ENCODE measurements at places on chromosomes 6 and 20.

GRCh38 chr6:34243901-34244884 lies 4.6 kb downstream of the SMIM29 start:
- no peak for DNase-seq

DNA sequence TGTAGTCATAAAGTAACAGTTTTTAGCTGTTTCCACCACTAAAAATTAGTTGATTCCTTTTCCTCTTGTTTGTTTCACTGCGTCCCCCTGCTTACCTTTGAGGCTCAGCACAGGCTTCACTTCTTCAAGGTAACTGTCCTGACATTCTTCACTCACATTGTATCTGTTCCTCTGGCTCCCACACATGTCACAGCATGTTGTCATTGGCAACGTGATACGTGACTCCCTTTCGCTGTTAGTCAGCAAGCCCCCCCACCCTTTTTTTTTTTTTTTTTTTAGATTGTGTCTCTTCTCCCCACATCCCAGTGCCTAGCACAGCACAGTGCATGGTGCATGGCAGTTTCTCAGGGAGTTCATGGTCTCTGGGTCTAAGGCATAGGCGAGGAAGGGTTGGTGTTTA lies 13.3 kb downstream of the VAPB start:
- no peak for DNase-seq

DNA sequence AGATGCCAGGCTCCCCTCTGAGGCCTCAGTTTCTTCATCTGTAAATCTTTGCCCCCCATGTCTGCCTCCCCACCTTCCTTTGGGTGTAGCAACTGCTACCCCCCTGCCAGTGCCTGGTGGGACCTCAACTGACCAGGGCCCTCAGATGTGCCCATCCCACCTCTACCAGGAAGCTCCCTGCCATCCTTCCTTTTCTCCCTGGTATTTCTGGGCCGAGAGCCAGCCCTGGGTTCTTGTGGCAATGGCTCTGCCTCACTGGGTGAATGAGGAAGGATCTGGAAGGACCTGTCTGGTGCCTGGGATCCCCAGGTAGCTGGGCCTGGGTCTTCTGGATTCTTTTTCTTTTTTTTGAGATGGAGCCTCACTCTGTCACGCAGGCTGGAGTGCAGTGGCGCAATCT lies 141.1 kb upstream of the RNF24 start:
- no peak for DNase-seq

- no peak for DNase-seq
These were observed 312.4 kb downstream of the CDKAL1 start for GRCh38 chr6:20846602-20847028.

DNA sequence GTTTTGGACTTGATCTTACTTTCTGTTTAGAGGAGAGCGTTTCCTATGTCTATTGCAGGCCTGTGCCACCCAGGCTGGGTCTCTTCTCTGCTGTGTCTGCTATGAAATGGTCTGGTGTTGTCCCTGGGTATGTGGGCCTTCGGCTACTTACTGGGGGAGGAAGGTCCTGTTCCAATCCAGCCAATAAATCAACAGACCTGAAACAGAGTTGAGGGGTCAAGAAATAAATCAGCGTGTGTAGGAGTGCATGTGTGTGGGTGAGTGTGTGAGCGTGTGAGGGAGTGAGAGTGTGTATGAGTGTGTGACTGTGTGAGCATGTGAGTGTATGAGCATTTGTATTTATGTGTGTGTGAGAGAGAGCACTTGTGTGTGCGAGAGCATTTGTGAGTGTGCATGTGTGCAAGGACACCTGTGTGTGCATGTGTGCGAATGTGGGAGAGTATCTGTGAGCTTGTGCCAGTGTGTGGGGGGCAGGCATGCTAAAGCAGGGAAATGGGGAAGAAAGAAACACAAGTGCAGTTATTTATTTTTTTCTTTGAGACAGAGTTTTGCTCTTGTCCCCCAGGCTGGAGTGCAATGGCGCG lies 86.3 kb upstream of the PMEPA1 start:
- no peak for DNase-seq

DNA sequence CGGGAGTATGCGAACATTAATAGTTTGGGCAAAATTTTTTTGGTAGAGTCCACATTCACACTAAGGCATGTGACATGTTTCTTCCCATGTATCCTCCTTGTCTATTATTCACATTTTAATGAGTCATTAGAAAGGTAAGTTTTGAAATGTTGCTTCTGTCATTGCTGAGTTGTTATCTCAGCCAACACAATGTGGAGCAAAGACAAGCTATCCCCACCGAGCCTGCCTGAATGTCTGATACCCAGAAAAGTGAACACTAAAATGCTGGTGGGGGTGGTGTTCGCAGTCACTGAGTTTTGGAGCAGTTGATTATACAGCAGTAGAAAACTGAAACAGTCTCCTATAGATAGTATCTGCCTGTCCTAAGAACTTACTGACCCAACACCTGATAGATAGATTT lies 68.3 kb upstream of the ASF1A start:
- DNase-seq: no peak

DNA sequence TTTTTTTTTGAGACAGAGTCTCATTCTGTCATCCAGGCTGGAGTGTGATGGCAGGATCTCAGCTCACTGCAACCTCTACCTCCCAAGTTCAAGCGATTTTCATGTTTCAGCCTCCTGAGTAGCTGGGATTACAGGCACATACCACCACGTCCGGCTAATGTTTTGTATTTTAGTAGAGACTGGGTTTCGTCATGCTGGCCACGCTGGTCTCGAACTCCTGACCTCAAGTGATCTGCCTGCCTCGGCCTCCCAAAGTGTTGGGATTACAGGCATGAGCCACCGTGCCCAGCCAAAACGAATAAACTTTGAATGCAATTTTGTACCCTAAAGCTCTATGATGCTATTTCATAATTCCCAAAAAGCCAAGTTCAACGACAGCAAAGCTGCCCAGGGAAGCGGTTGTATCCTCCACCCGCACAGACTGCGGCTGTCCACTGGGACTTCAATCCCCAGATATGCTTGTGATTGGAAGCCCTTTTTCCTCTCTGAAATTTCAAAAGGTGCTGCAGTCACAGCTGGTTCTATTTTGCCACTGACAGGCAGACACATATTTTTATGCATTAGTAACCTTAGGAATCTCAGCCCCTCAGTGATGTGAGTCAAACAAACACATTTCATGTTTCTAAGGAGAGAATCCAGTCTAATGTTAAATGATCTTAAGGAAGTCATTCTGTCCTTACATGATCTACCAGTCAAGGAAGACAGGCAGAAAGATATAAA lies 8.7 kb upstream of the RAMACL start:
- no peak for DNase-seq

DNA sequence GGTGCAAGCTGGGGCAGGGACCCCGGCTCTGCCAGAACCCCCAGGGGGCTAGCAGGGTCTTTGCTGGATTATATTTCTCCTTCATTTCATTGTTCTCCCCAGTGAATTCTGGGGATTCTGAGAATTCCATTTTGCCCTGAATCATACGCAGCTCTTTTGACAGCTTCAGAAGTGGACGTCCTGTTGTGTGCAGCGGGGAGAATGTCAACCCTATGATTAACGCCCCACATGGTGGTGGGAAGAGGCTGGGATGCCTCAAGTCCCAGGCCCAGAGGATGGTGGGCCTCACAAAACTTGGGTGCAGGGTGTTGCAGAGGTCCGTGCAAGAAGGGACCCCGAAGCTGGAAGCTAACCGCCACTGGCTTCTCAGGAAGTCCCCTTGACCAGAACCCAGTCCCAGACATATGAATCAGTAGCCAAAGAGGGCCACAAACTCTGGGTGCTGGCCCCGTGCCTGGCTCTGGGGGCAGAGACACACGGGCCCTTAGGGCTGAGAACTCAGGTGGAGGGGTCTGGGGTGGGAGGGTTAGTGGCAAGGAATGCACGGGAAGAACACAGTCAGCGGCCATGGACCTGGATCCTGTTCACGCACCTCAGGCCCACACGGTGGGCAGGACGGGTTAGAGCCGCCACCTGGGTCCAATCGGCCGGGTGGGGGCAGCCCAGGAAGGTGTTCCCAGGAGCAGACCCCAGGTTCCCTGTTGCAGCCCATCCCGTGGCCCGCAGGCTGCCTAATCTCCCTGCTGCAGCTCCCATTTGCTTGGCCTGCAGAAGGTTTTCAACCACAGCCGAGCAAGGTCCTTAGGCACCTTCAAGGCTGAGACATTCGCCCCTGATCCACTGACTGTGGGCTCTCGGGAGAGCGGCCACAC lies 51.2 kb downstream of the YTHDF1 start:
- no peak for DNase-seq

DNA sequence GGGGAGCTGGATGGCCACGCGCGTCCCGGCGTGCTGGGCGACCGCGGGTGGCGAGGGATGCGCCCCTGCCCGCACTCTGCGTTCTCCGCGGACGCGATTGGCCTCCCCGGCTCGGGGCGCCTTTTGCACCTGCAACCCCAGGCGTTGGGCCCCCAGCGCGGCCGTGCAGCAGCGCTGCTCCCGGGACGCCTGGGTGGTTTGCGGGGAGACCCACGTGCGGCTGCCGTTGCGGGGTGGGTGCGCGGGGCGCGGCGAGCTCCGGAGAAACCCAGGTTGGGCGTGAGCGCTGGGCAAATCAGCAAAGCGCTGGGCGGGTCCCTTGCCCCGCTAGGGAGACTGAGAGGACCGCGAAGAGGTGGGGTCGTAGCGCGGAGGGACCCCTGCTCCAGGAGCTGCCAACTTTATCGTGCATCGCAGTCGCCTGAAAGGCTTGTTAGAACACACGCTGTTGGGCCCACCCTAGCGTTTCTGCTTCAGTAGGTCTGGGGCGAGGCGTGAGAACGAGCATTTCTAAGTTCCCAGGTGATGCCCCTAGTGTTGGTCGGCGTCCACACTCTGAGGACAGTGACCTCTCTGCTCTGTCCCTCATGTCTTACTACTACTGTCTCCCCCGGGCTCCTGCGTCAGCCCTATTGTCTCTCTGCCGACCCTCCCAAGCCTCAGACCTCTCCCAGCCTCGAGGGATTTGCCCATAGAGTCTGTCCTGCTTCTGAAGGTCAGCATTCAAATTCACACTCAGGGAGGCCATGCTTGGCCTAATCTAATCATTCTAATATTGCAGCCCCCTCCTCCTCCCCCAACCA lies 538 bp upstream of the ZFP64 start:
- DNase-seq: peak; percentile 41

DNA sequence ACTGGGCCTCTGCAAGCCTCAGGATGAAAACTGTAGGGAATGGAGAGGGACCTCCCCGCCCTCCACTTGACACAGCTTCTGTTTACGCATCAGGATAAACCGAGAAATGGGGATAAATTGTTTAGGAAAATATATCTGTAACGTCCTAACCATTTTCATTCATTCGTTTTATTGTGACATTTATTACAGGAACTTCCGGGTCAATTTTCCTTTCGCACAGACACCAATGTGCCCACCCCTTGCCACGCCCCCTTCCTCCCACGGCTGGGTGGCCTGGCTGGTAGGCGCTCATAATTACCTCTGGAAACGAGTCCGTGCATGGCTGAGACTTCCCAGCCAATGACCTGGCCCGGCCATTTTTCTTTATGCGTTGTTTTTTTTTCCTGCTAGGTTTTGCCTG lies 96.1 kb downstream of the BMP7 start:
- DNase-seq: no peak

DNA sequence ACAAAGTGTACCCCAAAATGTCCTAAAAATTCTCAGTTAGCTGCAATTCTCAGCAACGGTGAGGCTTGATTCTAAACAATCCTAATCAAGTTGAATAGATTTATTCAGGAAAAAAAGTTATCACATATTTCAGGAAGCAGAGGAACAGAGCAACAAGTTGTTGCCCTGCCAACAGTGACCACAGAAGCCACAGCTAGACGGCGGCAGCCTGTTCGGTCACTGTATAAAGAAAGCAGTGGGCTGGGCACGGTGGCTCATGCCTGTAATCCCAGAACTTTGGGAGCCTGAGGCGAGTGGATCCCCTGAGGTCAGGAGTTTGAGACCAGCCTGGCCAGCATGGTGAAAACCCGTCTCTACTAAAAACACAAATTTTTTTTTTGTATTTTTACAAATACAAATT lies 171.2 kb upstream of the BMP5 start:
- DNase-seq: no peak

- DNase-seq: no peak
These were observed 305.2 kb upstream of the CITED2 start for GRCh38 chr6:139679516-139680179.

DNA sequence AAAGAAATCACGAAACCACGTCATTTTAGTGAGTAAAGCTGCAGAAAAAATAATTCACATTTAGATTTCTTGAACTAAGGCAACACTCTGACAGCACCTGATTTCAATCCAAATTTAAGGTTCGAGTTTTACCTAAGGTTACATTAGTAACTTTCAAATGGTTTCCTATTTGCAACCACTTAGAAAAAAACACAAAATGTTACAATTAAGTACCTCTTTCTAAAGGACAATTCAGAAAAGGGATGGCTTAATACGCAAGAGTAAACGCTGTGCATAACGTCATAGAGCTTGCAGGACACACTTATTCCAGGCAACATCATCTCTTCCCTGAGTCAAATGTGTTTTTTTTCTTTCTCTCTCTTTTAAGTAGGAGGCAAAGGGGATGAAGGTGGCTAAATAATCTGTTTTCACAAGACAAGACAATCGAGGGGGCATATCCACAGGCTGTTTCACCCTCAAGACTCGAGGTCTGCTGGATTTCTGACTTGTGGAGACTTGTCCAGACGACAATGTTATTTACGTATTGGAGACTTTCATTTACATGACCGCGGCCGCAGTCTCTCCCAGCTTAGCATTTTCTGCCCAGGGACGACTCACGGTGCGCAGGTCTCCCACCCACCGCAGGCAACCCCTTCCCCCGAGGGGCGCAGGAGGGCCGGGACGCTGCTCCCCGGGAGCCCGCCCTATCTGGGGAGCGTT lies 86.0 kb downstream of the SESN1 start:
- no peak for DNase-seq

GRCh38 chr6:52546192-52546591 lies 30.7 kb downstream of the TRAM2 start:
- DNase-seq: no peak

DNA sequence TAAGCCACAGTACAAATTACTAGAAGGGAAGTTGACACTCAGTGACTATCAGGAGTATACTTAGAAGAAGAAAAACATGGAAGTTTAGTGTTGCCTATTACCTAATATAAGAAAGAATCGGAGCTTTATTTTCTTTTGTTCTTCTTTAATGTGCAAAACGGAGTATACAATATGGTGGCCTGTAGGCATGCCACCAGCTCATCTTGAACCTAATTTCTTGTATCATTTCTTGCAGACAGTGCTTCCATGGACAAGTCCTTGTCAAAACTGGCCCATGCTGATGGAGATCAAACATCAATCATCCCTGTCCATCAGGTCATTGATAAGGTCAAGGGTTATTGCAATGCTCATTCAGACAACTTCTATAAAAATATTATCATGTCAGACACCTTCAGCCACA lies 141.3 kb downstream of the ADGRG6 start:
- no peak for DNase-seq

- no peak for DNase-seq
These were observed 28.3 kb upstream of the PREP start for GRCh38 chr6:105431226-105431625.

All from stimulated activated CD4-positive, alpha-beta T cell treated with anti-CD3 and anti-CD28 coated beads, Interleukin-15, amount 100 ng/mL, for 1 hour (primary cell).